Gastroesophageal sphincter (tissue), 4 donors: ENCODE measurements at places on chromosomes 7 and 10. TPM values are rescaled to one million over a fixed set of nuclear protein-coding genes. Genes with fewer than 3 reads are reported as not detected.

PANK1 gene
- 4.1 TPM for total RNA-seq

ANKRD30A gene
- not detected for total RNA-seq

ATOH7 gene
- total RNA-seq: 0.35 TPM

SLC16A9 gene
- total RNA-seq: 1.7 TPM

EBF3 gene
- 4.6 TPM for total RNA-seq

ACSL5 gene
- 9.7 TPM for total RNA-seq

ARHGEF5 gene
- 7.1 TPM for total RNA-seq

PNLIPRP1 gene
- total RNA-seq: not detected

ARMC3 gene
- not detected for total RNA-seq

TDRD1 gene
- not detected for total RNA-seq

CC2D2B gene
- total RNA-seq: 5.0 TPM

ITPRID1 gene
- 0.49 TPM for total RNA-seq

PKD1L1 gene
- total RNA-seq: 0.62 TPM

CPA4 gene
- not detected for total RNA-seq

GJD4 gene
- not detected for total RNA-seq

PURB gene
- 54.3 TPM for total RNA-seq

C10orf143 gene
- total RNA-seq: 1.1 TPM

TNRC18 gene
- 218 TPM for total RNA-seq

SLC16A12 gene
- 11.7 TPM for total RNA-seq

EPDR1 gene
- 22.7 TPM for total RNA-seq

AKR1D1 gene
- total RNA-seq: not detected

SFMBT2 gene
- 9.3 TPM for total RNA-seq

AP1S1 gene
- total RNA-seq: 35.1 TPM

CRPPA gene
- total RNA-seq: 4.3 TPM

ZNF727 gene
- total RNA-seq: 3.4 TPM

FGFR2 gene
- 67.3 TPM for total RNA-seq

VENTX gene
- 2.0 TPM for total RNA-seq

MYL7 gene
- total RNA-seq: not detected

MBL2 gene
- total RNA-seq: not detected

ANKRD7 gene
- not detected for total RNA-seq

VTI1A gene
- 19.6 TPM for total RNA-seq

CCL24 gene
- not detected for total RNA-seq

RAPGEF5 gene
- total RNA-seq: 28.9 TPM

TCERG1L gene
- total RNA-seq: not detected

HEPACAM2 gene
- total RNA-seq: not detected

TMEM176B gene
- 69.3 TPM for total RNA-seq

CRTAC1 gene
- 1.6 TPM for total RNA-seq

MOGAT3 gene
- total RNA-seq: not detected

MAD1L1 gene
- total RNA-seq: 32.5 TPM

NKX6-2 gene
- not detected for total RNA-seq

PLCE1 gene
- 23.0 TPM for total RNA-seq

PRKG1 gene
- 36.5 TPM for total RNA-seq

RARRES2 gene
- total RNA-seq: 341 TPM

GRM3 gene
- not detected for total RNA-seq

SPDYE2 gene
- total RNA-seq: not detected

RALA gene
- 30.7 TPM for total RNA-seq

CALML3 gene
- 0.13 TPM for total RNA-seq

CHN2 gene
- total RNA-seq: 15.3 TPM

SFXN2 gene
- total RNA-seq: 3.2 TPM

CHST15 gene
- total RNA-seq: 63.5 TPM

FAM25A gene
- total RNA-seq: not detected

PPP1R3A gene
- not detected for total RNA-seq

IFIT1B gene
- not detected for total RNA-seq

IDI2 gene
- not detected for total RNA-seq

LFNG gene
- 9.1 TPM for total RNA-seq

CLEC2L gene
- total RNA-seq: not detected

ATRNL1 gene
- 19.0 TPM for total RNA-seq
